ENCODE measurements at places on chromosomes 1 and 21. TPM values are rescaled to one million over a fixed set of nuclear protein-coding genes. Genes with fewer than 3 reads are reported as not detected.

GRHL3 gene
- total RNA-seq, result not detected

OR10Z1 gene
- not detected for total RNA-seq

TLR5 gene
- total RNA-seq, result 0.28 TPM

WNT3A gene
- not detected for total RNA-seq

LRRC71 gene
- not detected for total RNA-seq

OLFML2B gene
- 0.14 TPM for total RNA-seq

HSD17B7 gene
- 30.2 TPM for total RNA-seq

ANGPTL7 gene
- total RNA-seq, result not detected

F13B gene
- not detected for total RNA-seq

CSF1 gene
- total RNA-seq, result 42.7 TPM

DNA sequence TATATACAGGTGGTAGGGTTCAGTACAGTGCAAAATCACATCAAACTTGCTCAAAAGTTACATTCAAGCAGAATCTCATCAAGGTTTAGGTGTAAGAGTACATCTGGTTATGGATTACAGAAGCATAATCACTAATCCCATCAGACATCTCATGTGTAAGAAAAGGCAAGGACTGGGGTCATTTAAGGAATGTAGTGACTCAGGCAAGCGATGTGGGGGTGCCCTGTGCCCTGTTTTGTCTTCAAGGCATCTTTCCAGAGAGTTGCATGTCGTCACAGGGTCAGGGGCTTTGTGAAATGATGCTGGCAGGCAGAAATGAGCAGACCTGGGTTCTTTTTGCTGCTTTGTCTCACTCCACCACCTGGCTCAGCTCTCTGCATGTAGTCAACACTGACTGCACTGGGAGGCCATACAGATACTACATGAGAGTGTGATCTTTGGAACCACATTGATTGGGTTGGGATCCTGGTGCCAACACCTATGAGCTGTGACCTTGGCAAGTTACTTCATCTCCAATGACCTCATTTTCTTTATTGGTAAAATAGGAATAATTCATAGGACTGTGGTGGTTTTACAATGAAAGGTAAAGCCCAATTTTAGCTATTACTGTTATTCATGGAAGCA is 8.2 kb upstream of the HHIPL2 start:
- DNase-seq, result no peak

- DNase-seq, result no peak
Observed at GRCh38 chr1:3244025-3244926, 175.3 kb downstream of the PRDM16 start.

GRCh38 chr1:198019126-198019525 is 102.0 kb downstream of the LHX9 start:
- no peak for DNase-seq

DNA sequence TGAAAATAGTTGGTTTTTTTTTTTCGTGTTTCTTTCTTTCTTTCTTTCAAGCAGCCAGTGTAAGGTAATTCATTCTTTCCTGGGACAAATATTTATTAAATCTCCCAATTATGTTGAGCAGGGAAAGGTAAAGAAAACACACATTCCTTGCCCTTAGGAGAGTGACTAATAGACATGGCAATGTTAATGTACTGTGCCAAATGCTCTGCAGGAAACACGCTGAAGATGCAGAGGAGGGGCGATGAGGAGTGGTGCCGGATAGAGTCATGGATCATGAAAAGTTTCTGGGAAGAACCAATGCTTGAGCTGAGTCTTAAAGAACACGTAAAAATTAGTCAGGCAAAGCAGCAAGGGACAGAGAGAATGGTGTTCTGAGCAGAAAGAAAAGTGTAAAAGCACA is 199.2 kb downstream of the DNM3 start:
- no peak for DNase-seq

- DNase-seq, result no peak
Observed at GRCh38 chr1:53984726-53985125, 33.3 kb downstream of the LDLRAD1 start.

DNA sequence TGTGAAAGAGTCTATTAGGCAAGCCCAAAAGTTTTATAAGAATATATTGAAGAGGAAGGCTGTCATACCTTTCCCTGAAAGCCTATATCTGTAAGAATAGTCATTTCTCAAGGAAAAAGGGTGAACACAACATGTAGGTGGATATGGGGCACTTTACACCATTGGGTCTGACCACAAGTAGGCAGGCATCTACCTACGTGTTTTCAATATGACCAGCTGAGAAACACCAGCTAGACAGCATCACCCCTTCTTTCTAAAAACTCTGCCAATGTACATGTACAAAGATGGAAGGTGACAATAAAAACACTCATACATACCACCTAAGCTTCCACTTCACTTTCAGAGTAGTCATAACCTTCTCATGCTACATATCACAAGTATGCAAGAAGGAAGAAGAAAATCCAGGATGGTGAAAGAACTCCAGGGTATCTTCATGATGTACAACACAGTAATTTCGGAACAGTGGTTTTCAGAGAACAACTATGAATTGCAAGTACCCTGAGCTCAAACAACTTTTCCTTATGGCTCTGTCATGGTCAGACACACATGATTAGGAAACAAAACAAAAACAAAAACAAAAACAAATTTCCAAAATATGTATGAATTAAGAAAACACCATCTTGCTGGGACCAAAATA is 98.5 kb upstream of the ADGRL2 start:
- no peak for DNase-seq

- no peak for DNase-seq
Observed at GRCh38 chr1:10170239-10170574, 40.2 kb upstream of the KIF1B start.

- DNase-seq, result no peak
Observed at GRCh38 chr1:145956781-145957442, 905 bp downstream of the LIX1L start.

DNA sequence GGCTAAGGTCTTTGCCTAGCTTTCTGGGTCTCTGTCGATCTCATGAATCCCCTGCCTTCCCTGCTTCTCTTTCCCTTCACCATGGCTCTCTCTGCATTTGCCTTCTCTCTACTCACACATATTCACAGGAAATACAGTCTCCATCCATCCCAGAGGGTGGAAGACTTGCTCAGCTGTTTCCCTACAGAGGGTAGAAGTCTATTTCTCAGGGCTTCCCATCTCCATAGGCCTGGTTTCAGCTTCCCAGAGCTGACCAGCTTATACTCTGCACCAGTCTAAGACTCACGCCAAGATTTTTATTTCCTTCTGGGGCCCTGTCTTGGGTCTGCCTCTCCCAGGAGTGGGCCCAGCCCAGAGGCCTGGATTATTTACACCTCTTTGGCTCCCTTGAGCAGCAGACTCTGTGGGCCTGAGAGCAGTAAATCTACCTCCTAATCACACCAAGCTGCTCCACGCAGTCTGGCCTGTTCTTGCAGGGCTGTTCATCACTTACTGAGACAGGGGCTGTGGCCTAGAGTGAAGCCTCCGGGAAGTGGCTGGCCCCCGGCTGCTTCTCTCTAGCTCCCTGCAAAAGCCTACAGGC is 102.5 kb downstream of the PLXNA2 start:
- no peak for DNase-seq

- DNase-seq, result no peak
Observed at GRCh38 chr1:84377480-84378095, 20.7 kb upstream of the DNASE2B start.

- no peak for DNase-seq
Observed at GRCh38 chr21:42286416-42286815, 28.8 kb downstream of the TFF3 start.

GRCh38 chr1:165234149-165234548 is 122.4 kb downstream of the LMX1A start:
- no peak for DNase-seq

DNA sequence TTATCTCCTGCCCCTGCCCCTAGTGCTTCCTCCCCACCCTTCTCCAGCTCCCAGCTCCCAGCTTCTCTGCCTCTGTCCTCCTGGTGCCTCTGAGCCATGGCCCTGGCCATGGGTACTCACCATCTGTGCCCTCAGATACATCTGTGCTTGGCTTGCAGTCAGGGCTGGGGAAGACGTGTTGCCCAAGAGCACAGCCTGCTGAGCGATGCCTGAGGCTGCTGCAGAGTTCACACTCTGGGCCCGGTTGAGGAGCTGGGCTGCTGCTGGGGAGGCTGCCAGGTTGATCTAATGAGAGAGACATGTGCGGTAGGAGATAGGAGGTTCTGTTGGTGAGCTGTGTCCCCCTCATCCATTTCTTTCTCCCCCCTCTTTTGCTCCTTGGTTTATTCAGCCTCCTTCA is 49.4 kb upstream of the A3GALT2 start:
- no peak for DNase-seq

- no peak for DNase-seq
Observed at GRCh38 chr21:41378849-41379248, 17.0 kb downstream of the MX2 start.

- peak; percentile 65 for DNase-seq
Observed at GRCh38 chr1:223844787-223845036, 1.0 kb downstream of the TP53BP2 start.

DNA sequence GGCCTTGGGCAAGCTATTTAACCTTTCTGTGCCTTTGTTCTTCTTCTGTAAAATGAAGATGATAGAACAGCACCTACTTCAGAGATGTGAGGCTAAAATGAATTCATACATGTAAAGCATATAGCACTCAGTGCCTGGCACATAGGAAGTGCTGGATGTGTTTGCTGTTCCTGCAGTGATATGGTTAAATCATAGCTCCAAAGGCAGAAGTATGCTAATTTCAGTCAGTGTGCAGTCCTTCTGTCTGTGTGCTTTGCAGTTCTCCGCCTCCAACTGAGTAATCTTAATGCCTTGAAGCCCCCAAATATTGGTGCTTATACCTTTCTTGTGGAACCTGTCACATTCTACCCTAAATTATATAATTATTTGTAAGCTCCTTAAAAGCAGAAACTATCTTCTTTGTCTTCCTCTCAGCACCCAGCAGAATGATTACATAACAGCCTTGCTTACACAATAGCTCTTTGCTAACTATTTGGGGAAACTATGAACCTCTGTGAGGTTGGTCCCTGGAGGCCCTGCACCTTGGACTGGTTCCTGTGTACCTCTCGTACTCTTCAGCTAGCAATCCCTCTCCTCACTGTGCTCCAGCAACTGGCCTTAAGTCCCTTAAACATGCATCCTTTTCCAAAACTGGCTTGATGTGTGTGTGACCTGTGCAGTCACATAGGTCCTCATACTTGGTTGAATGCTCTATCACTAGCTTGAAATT is 57.0 kb upstream of the CACYBP start:
- DNase-seq, result no peak
